Inflammatory macrophage treated with lipopolysaccharide for 1 hour (primary cell): ENCODE measurements at places on chromosomes 3 and 15.
A peak's percentile ranks its signal among the peaks of the same experiment; 100 is the strongest.

- DNase-seq, result no peak
Observed at GRCh38 chr3:37680401-37680800, 181.3 kb upstream of the CTDSPL start.

DNA sequence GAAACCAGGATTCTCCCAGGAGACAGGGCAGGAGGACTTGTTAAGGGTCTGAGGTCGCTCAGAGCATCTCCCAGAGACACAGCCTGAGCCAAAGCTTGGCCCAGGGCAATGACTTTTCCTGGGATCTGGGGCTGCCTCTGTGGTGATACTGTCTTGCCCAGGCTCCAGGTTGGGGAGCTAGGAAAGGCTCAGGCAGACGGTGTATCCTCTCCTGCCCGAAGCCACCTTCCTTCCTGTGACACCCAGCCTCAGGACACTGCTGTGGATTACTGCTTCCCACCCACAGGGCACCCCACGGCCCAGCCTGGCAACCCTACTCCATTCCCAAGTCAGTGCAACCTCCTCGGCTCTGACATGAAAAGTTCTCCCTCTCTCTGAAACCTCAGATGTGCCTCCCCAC lies 31.9 kb downstream of the SCN5A start:
- DNase-seq, result no peak

DNA sequence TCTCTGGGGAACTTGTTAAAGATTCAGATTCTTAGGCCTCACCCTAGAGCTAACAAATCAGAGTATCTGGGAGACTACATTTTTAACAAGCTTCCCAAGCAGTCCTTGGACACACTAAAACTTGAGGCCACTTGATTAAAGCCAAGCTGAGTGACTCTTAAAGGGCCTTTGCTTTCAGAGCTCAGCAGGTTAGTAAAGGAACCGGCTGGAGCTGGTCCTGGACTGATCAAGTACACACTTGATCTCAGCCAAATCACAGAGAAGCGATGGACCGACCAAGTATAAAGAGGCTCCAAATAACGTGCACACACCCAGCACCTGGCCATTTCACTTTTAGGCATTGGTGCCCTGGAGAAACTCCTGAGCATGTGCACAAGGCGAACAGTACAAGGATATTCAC lies 12.9 kb upstream of the TM6SF1 start:
- no peak for DNase-seq

- no peak for DNase-seq
Observed at GRCh38 chr3:182027366-182027765, 315.6 kb downstream of the SOX2 start.

DNA sequence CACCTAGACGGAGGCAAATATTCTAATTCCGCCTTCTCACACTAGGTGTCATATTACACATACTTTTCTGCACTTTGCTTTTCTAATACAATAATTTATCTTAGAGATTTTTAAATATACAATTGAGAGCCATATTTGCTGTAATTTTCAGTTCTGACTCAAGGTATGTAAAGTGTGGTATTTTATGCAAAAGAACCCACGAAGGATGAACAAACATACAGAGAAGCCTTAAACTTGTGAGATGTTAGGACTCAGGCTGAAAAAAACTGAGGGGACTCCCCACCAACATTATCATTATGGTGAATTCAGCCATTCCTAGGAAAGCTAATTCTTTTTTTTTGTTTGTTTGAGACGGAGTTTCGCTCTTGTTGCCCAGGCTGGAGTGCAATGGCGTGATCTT lies 9.6 kb downstream of the ZBTB11 start:
- no peak for DNase-seq

DNA sequence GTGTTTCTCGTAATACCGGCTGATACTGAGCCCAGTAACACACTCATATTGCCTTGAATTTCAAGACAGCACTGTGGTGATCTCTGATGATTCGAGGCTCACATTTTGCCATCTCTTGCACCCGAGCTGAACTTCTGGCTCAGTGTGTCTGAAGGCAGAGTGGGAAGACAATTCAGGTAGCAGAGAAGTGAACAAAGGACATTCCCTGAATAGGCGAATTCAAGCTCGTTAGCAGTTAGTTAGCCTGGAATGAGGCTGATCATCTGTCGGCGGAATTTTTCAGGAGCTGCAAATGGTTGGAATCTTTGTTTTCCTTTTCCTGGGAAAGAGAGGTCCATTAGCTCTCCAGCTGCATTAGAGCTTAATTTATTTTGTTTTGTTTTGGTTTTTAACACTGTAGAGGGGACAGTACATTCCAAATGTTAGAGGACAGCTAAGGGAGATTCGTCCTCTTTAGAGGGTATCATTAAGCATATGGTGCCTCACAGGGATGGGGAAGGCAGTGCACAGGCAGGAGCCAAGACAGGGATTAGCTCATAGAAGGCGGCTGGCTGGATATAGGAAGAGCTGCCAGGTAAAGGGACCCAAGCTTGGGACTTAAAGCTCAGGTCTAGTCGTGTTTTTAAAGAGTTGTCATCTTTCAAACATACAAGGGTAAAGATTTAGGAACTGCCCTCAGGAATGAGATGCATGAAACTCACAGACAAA lies 119.7 kb upstream of the DLG1 start:
- no peak for DNase-seq

DNA sequence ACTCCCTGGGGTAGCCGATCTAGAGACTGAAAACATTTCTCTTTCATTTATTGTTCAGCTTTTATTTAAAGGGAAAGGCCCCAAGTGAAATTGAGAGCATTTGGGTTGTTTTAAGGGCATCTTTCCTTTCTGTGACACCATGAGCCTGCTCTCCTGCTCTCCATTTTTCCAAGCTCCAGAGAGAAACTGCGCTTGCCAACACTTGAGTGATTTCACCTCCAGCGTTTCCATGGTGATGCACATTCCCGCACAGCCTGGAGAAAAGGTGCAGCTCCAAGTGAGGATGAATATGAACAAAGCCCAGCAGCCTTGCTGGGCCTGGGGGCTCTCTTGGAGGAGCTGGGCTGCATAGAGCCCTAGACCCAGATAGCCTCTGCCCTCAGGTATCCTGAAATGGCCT lies 159.2 kb upstream of the PPP2R3A start:
- DNase-seq, result no peak

GRCh38 chr3:10137178-10137577 lies 4.4 kb upstream of the VHL start:
- DNase-seq, result no peak

DNA sequence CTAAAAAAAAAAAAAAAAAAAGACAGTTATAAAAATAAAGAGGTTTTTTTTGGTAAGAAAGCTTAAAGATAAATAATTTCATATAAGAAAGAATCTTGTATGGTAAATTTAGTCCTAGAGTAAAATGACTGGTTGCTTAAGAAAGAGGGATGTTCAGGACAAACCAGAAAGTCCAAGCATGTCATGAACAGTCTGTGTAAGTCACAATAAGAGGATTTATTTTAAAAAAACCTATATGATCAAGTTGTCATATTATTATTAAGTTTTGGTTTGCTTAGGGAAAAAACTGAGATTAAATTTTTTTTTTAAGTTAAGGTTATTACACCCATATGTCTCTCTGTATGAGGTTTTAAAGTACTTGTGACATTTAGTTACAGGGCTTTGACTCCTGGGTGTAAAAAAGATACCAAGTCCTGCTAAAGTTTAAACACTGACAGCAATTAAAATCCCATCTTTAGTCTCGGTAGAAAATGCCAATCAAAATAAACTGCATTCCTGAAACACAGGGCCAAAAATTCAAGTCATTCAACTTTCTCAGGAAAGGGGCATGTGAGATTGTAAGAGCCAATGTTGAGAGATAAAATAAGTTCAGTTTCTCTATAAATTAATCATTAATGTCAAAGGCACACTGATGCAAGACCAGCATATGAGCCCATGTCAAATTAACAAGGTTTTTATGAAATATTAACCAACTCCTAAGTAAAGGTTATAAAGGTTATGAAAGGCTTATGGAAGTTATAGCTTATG lies 8.5 kb upstream of the BDH1 start:
- DNase-seq, result no peak

DNA sequence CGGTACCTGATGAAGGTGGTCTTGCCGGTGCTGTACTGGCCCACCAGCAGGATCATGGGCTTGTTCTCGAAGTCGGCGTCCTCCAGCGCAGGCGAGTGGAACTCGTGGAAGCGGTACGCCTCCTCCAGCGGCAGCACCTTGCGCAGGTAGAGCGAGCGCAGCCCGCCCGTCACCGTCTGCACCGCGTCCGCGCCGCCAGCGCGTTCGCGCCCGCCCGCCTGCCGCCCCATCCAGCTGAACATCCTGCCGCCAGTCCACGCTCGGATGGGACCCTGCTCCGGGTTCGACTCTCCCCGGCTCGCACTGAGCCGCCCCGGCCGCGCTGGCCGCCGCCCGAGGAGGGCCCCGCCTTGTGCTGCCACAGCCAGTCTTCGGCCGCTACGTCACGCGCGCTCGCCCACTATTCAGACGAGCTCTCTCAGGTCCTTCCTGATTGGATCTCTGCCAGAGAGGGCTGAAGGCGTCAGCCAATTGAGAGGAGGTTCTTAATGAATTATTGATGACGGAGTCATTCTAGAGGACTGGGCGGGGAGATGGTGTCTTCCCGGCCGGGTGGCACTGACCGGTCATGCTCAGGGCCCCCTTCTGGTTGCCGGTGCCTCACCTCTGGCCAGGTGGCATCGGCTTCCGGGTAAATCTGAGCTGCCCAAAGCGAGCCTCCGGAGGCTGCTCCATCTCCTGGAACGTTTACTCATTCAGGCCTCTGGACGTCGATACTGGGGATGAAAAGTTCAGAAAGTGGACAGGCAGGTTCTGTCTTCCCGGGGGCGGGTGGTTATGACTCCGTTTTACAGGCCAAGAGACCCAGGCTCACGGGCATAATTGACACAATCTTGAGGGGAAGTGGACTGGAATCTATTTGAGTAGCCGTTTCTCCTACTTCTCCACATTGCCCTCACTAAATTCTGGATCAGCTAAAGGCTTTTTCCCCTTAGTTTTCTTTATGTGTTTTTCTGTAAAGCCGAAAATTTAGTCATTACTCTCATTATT lies at the start of gene EHD4:
Gene EHD4 (minus strand): TSS at position 305 of the 990 bp plus-strand sequence. CDS start 63 bp downstream, at position 242.
- DNase-seq, result peak; percentile 99

DNA sequence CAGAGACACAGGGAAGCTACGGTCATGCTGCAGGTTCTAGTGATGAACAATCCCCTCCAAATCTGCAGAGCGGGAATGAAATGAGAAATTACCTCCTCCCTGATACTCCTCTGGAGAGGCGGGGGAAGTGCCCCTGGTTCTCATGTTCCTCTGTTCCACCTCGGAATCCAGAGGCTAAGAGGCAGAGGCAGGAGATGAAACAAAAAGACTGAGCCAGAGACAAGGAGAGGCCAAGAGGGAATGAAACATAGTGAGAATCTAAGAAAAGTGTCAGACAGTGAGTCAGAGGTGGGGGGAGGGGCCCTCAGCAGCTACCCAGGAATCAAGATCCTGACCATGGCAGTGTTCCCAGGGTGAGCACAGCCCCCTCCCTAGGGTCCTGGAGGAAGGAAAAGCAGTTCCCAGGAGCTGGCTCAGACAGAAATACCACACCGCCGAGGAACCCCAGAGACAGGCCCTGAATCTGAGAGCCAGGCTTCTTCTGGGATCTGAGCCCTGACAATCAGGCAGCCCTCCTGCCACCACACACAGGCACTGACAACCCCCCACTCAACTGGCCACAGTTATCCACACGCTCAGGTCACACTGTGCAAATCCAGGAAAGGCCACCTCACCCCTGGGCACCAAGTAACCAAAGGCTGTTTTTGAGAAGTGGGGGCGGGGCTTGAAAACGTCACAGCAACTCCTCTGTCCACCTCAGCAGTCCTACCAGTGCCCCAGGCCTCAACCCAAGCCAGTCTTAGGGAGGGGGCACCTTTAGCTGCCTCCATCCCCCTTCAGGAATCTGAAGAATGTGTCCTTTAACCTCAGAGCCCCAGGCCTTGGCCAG lies 2.4 kb downstream of the CSRNP1 start:
- DNase-seq, result peak; percentile 53

DNA sequence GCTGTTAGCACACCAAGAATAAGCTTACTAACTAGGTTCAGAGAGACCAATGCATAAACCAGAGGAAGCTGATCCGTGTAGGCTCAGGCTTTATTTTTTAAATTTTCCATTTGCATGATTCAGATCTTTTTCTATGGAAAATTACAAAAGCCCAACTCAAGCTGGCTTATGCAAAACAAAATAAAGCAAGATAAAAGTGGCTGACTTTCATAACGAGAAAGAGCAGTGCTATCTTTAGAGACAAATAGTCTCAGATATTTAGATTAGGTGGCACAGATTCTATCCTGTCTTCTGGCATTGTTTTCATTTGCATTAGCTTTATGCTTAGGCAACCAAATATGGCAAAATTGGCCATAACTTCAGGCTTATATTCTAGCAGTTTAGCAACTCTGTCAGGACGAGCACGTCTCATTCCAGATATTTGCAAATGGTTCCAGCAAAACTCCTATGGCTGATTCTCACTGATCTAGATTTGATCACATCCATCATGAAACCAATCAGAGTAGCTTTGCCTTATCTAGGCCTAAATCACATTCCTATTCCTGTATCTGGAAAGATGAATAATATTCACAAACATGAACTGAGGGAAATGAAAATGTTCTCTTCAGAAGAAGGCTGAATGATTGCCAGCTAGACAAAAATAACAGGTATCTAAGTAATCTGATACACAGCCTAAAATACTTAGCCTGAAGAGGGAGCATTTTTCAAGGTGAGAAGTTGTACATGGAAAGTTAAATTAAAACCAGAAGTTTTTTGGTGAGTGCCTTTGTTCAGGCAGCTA lies 216.4 kb upstream of the DPPA4 start:
- no peak for DNase-seq

- DNase-seq, result peak; percentile 19
Observed at GRCh38 chr3:197224034-197224444, 74.4 kb downstream of the DLG1 start.

DNA sequence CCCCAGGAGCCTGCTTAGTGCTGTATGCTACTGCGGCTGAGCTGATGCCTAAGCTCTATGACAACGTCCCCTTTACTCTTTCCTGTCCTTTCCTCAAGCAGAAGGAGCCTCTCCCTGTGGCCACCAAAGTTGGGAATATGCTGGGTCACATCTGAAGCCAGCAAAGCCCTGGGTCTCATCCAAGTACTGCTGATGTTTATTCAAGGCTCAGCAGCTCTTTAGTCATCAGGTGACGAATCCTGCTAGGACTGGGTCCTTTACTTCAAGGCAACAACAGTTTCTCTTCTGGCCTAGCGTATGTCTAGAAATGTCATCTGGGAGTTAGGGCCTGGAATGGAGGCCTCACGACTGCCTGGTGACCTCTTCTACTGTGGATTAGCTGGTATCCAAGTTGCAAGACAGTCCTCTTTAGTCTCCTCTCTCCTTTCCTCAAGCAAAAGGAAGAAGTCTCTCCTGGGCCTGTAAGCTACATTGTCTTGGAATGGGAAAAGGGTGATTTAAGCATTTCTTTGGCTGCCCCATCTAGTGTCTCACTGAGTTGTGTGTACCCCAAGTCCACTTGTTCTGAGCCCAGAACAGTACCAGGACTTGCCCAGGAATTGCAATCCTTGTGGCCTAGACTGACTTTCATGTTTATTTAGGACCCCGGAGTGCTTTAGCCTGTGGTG lies 63.9 kb downstream of the TNFAIP8L3 start:
- no peak for DNase-seq
